A549 treated with dexamethasone at 1 μM for 4 hours (cell line): ENCODE measurements at places on chromosomes 6 and 20. TPM values are rescaled to one million over a fixed set of nuclear protein-coding genes. Genes with fewer than 3 reads are reported as not detected.

Gene TINAG
- total RNA-seq: 0.14 TPM in 1 of 5 replicates, not detected in the others

Gene SRMS
- total RNA-seq: 0.11 to 0.14 TPM (median 0.13 TPM) in 4 of 5 replicates, not detected in the other

Gene SMPD2
- total RNA-seq: 11.5 to 15.4 TPM (median 14.7 TPM) in 5 replicates

Gene MLIP
- not detected in 5 replicates for total RNA-seq

Gene GSTA1
- total RNA-seq: 0.11 TPM in 1 of 5 replicates, not detected in the others

Gene C20orf96
- total RNA-seq: 9.5 to 10.7 TPM (median 10.1 TPM) in 5 replicates

Gene CCDC170
- 0.02 to 0.11 TPM (median 0.07 TPM) in 5 replicates for total RNA-seq
